ENCODE measurements at places on chromosomes 7 and 10. TPM values are rescaled to one million over a fixed set of nuclear protein-coding genes. Genes with fewer than 3 reads are reported as not detected.

DNA sequence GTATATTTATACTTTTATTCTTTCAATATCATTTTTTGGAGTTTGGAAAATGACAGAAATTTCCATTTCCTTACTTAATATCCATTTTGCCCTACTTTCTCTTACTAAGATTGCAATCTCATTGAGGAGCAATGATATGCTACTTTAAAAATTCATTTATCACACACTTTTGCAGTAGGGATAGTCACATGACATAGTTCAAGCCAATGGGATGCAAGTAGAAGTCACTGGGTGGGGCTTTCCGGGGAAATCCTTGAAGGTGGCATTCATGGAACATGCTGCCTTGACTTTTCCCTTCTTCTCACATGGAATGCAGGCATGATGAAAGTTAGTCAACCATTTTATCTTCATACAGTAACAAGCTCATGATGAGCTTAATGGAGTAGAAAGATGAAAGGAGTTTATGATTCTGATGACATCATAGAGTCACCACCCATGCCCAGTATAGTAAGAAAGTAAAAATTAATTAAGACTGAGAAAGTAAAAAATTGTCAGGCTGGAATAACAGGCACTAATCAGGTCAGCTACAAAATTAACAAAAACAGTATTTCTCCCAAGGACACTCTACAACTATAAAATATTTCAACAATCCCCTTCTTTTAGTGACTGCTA, 33.4 kb downstream of the IQUB start:
- DNase-seq: no peak

DNA sequence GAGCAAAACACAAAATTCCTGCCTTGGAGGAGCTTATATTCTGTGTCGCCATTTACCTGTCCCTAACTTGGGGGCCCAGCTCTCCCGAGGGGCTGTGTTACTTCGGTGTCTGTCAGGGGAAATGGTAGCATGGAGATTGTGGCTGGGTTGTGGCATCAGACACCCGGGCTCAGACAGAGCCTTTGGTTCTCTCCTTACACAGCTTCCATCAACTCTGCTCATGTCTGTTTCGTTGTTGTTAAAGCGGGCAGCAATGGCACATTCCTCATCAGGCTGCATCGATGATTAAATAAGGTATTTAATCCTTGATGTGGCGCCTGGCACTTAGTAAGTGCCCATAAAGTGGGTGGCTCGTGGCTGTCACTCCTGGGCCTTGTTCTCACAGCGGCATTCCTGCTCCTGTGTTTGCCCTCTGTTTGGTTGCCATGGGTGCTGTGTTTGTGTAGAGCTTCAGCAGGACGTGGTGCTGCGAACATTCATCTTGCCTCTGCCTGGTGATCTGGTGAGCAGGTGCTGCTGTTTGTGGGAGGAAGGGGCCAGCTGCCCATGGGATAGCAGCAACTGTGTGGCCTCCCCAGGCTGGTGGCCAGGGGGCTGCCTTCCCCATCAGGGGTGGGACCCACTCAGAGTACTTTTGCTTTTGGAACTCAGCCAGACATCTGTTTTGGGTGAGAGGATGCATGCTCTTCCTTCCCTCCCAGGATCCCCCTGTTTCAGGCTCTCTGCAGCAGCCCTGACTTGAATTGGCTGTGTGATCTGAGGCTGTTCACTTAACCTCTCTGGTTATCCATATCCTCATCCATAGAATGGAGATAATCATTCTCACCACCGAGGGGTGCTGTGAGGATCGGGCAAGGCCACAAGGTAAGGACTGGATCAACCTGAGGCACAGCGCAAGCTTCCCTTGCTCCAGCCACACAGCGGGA, 207.2 kb upstream of the SVIL start:
- peak; percentile 89 for DNase-seq

DNA sequence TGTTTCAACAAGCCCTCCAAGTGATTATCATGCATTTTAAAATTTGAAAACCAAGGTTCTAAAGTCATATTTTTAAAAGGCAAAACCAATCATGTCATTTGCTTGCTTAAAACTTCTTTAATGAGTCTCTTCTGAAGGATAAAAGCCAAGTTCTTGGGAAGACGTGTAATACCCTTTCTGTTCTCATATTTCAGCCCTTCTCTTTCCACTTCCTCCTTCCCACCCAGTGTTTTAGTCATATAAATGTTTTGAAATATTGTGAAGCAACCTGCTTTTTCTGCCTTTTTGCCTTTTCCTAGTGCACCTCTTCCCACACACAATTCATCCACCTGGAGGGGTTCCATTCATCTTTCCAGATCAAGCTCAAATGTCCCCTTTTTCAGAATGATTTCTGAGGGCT, 211.1 kb upstream of the LRRTM3 start:
- no peak for DNase-seq

DNA sequence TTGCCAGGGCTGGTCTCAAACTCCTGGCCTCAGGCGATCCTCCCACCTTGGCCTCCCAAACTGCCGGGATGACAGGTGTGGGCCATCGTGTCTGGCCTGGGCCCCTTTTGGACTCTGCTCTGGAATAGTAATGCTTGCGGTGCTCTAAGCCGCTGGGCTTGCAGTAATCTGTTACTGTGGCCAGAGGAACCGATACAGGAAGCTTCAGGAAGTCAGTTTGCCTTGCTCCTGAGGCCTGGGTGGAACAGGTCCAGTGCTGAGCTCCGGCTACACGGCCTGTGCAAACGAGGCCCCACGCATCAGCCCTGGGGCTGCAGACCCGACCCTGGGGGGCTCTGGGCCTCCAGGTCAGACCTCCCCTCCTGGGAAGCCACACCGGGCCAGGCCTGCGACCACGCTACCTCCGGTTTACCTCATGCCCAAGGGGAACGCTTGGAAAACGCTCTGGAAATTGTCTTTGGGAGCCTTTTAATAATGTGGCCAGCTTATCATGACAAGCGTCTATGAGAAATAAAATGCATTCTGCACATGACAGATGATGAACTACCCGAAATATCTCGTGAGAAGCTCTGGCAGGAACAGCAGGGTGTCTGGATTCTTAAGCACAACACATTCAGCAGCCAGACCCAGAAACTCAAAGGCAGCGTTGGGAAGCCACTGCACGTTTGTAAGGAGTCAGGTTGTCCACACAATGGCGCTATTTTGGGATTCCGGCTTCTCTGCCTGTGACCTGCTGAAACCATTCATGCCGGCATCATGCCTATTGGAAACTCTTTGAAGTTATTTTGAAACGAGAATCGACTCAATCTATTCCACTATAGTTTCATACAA, 10.1 kb upstream of the ADAP1 start:
- peak; percentile 78 for DNase-seq

DNA sequence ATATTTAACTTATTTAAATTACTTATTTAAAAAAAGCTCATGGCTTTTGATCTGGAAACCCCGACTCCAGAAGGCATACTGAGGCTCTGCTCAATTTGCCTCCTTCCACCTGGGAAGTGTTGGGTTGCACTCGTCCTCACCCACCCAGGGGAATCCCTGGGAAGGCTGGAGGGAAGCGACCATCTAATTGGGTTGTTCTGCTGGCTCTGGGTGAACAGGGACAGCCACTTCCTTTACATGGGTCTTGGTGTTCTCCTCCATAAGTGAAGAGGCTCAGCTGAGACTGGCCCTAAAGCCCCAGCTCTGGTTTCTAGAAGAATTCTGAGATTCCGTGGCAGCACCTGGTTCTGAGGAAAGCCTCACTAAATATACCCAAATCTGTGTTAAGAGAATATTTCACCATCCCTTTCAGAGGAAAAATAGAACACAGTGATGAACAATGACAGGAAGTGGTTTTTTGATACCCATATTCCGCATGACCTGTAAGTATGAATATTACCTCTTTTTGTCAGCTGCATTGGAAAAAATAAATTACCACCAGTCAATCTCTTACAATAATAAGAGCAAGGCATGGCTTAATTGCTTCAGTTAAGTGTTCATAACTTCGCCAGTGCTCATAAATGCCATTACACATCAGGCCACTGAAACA, 131.1 kb upstream of the SHH start:
- DNase-seq: no peak

- no peak for DNase-seq
Measured at GRCh38 chr10:23376229-23376655, 31.6 kb upstream of the C10orf67 start.

- no peak for DNase-seq
Measured at GRCh38 chr7:130463553-130464434, 23.0 kb upstream of the CEP41 start.

DNA sequence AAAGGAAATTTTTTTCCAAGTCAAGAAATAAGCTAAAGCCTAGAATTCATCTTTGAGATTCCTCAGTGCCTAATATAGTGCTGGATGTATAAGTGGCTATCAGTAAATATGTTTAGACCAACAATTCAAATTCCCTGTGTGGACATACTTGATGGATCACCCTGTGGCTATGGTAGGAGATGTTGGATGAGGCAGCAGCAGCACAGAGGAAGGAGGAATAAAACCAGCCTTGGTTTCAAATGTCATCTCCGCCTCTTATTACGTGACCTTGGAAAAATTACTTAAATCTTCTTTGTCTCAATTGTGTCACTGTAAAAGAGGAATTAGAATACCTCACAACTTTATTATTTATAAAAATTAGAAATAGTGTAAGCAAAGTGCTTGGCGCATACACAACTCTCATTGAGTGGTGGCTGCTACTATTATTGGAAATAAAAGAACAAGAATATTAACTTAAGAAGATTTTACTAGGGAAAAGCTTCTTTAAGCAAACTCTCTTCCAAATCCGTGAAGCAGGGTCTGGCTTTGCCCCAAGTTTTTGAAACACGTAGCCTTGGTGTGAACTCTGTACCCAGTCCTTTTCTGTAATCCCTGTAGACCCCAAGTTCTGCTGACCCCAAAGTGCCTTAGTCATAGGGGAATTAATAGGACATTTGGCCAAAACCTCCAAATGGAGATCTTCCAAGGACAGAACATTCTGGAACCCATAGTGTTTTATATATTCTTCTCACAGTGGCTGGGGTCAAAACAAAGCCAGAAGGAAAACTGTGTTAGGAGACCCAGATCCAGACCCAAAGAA, 283.8 kb downstream of the PTEN start:
- peak; percentile 37 for DNase-seq

DNA sequence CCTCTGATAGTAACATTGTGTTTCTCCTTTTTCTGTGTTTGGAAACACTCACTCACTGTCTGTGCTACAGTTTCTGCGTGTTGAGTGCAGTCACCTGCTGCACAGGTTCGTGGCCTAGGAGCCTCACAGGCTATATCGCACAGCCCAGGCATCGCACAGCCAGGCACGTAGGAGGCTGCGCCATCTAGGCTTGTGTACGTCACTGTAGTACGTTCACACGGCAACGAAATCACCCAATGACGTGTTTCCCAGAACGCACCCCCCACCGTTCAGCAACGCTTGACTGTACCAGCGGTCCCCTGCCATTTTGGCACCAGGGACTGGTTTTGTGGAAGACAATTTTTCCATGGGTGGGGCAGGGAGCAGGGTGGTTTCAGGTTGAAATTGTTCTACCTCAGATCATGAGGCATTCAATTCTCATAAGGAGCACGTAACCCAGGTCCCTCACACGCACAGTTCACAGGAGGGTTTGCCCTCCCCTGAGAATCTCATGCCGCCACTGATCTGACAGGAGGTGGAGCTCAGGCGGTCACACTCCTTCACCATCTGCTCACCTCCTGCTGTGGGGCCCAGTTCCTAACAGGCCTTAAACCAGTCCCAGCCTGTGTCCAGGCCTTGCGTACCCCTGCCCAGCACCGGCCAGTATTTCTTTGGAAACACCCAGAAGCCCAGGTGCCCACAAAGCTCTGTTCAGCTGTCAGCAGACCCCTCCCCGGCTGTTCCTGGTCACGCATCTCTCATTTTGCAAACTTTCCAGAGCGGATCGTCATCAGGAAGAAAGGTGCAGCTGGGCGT, 23.2 kb upstream of the PRKAR1B start:
- DNase-seq: no peak

DNA sequence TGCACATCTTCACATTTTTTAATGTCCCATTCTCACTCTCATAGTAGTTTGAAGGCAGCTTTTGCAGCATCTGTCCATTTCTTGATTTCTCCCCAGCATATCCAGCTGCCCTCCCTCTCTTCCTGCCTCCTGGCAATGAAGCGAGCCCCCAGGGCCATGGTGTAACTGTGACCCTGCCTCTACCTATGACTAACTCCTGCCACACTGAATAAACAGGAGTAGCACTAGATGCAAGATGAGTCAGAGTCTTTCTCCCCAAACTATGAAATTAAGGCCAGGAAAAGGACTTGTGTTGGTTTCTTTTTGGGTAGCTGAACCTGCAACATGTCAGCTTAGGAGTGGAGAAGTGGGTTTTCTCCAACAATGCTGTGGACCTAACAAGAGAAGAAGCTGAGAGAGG, 329.0 kb downstream of the RNLS start:
- no peak for DNase-seq

GRCh38 chr7:138979226-138979979, 1.8 kb downstream of the KIAA1549 start:
- DNase-seq: no peak

DNA sequence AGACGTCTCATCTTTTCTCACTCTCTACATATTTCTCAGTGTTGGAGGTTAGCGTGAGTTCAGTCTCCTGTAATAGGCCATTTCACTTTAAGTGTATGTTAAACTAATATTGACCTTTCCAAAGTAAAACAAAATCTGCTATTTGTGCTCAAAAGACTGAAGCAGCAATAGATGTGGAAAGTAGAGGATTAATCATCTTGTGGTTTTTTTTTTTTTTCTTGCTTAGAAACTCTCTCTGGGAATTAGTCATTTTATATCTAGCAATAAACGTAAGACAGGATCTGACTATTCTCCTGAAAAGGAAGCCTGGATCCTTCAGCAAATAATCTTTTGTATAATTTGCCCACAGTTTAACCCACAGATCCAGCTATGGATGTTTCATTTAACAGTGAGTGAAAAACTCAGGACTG, 81.7 kb downstream of the NRP1 start:
- DNase-seq: no peak

DNA sequence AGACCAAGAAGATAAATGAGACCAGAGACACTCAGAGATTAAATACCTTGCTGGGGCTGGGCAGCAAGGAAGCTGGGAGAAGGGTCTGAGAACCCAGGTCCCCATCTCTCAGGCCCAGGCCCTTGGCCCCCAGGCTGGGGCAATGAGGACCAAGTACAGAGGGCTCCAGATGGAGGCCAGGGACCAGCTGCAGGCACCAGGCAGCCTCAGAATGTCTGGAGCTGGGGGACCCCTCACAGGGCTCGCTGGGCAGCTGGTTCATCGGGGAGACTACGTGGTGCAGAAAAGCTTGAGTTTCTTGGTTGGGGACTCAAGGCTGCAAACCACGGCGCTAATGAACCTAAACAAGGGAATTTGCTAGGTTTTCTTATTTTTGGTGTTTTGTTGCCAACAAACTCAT, 75.6 kb downstream of the PRKAG2 start:
- DNase-seq: no peak

DNA sequence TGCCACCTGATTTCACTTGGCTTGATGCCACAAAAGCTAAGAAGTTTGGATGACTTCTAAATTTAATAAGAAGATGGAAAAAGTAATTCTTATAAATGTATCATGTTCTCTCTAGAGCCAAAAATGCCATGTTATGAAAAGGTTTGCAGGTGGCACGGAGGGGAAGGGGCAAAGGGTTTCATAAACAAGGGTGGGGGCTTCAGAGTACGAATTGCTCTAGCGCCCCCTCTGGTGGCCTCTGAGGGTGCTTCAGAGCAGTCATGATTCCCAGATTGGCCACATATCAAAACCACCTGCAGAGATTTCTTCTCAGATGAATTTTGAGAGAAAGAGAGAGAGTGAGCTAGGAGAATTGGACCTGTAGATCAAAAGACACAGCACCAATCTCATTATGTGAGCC, 208.6 kb upstream of the YAE1 start:
- DNase-seq: no peak

Gene CFAP46
- total RNA-seq: 0.95 TPM

Gene WEE2
- not detected for total RNA-seq

Data from heart left ventricle (tissue), 16 donors.